Activated CD8-positive, alpha-beta memory T cell treated with anti-CD3 and anti-CD28 coated beads for 48 hours (primary cell): ENCODE measurements at places on chromosomes 6 and 20.

DNA sequence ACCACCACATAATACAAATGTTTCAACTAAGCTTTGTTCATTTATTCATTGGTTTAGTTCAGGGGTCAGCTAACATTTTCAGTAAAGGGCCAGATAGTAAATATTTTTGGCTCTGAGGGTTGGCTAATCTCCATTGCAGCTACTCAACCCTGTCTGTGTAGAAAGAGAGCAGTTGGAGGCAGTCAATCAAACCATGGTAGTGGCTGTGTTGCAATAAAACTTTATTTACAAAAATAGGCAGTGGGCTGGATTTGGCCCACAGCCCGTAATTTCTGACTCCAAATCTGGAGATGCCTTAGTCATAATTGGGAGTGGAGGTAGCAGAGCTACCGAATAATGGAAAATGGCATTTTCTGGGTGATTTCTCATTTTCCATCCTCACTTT lies 242.5 kb upstream of the ZFP64 start:
- no peak for DNase-seq

GRCh38 chr6:142048593-142048980 lies 84.1 kb upstream of the GJE1 start:
- DNase-seq: no peak

- DNase-seq: no peak
These were observed 33.1 kb downstream of the DTD1 start for GRCh38 chr20:18621004-18621403.

GRCh38 chr6:161204866-161205557 lies 68.8 kb downstream of the AGPAT4 start:
- DNase-seq: no peak

GRCh38 chr20:13029687-13030375 lies 21.1 kb downstream of the SPTLC3 start:
- no peak for DNase-seq

- no peak for DNase-seq
These were observed 6.8 kb upstream of the ADTRP start for GRCh38 chr6:11785415-11785773.

- DNase-seq: no peak
These were observed 18.8 kb upstream of the MAS1L start for GRCh38 chr6:29506446-29507067.

- no peak for DNase-seq
These were observed 3.4 kb downstream of the HLA-DRA start for GRCh38 chr6:32442977-32443552.

DNA sequence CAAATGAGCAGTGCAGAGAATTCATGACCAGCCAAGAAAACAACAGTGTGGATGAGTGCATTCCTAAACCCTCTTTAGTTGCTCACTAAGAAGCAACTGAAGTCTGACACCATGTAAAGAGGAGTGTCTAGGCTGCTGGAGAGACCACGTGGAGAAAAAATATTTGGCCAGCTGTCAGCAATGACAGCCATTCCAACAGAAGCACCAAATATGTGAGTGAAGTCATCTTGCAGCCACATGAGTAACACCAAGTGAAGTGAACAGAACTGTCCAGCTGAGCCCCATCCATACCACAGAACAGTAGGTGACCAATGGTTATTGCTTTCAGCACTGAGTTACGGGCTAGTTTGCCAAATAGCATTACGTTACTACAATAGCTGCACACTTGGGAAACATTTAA lies 89.4 kb downstream of the TBXT start:
- no peak for DNase-seq

DNA sequence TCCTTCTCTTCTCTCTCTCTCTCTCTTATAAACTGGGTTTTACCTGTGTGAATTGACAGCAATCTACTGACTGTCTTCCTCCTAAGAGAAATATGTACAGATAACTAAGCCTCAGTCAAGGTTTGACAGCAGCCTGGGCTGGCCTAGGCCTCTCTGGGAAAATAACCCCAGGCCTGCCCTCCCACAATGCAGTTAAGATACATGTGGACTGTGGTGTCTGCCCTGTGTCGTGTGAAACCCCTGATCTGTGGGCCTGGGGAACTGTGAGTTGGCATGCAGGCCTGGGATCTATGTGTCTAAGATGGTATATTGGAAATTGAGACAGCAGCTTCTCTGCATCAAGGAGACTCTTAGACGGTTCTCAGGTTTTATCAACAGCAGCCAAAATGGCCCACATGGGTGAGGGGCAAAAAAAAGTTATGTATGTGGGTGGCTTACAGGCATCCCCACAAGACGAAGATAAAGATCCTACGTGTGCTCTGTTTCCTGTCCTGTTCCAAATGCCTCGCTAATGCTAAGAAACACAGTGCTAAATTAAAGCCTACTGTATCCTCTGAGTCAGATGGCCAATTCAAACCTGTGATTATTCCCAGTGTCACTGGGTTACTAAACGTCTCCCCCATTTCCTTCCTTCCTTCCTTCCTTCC lies 19.0 kb downstream of the LRFN2 start:
- DNase-seq: no peak

DNA sequence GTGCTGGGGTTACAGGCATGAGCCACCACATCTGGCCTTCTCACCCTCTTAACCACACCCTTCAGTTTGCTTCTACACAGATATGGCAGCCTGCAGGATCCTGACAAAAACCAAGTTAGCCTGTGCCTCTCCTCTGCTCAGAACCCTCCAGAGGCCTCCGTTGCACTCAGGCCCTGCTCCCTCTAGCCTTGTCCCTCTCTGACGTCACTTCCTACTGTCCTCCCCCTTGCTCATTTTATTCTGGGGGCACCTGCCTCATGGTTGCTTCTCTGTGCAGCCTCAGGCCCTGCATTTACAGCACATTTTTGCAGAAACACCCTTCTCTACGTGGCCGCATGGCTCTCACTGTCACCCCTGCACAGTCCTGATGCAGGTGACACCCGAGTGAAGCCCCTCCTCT lies 105.6 kb downstream of the CDC5L start:
- DNase-seq: no peak

GRCh38 chr6:22306741-22307466 lies 10.1 kb upstream of the PRL start:
- DNase-seq: no peak

GRCh38 chr6:101462576-101462975 lies 69.1 kb downstream of the GRIK2 start:
- DNase-seq: no peak

DNA sequence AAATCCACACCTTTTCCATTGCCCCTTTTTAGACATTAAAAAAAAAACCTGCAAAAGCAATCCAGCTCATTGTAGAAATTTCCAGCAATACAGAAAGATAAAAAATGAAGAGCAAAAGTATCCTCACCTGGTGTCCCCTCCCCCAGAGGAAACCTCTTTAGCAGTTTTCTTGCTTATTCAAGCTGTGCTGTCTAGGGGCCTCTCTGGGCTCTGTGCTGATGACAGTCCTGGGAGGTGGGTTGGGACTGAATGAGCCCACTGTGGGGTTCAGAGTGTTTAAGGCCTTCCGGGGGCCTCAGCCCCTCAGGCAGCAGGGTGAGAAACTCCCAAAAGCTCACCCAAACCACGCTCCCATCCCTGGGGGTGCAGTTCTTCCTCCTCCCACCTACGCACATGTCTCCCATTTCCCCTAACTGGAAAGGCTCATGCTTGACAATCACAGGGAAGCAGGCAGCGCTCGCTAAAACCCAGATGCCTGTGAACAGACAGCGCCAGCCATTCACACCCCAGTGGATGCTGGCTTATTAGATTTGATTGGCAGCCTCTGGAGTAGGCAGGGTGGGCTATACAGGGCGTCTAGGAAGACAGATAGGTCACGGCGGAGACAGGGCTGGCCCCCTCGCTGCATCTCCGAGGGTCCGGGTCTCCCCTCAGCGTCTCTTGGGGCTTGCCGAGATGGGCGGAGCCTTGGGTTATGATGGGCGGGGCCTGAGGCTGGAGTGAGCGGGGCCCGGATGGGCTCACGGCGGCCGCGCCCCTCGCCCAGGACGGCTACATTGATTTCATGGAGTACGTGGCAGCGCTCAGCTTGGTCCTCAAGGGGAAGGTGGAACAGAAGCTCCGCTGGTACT lies 4.6 kb downstream of the GUCA1A start:
- no peak for DNase-seq

DNA sequence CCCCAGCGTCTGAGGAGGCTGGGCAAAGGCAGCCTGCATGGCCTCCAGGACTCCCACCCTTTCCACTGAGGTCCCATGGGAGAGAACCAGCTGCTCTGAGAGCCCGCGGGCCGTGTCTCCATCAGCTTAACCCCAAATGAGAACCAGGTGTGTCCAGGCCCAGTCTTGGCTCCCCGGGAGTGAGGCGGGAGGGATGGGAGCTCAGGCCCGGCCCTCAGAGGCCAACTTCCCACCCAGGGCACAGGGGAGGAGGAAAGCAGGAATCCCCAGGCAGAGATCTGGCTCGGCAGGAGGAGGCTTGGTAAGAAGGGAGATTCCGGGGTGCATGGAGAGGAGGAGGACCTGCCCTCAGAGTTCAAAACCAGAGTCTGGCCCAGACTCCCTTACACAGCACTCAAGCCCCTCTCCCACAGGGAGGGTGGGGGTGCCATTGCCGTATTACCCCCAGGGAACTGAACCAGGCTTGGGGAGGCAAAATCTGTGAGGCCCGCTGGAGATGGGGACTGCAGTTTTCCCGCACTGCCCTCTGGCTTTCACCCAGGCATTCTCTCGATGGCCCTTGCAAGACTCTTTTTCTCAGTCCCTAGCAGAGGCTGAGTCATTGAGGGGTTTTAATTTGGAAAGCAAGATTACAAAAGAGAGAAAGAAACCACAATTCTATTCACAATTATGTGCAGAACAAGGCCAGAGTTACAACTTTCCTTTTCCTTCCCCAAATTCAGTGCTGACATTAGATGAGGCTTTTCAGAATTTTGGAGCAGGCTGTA lies 17.1 kb downstream of the FOXF2 start:
- DNase-seq: no peak

DNA sequence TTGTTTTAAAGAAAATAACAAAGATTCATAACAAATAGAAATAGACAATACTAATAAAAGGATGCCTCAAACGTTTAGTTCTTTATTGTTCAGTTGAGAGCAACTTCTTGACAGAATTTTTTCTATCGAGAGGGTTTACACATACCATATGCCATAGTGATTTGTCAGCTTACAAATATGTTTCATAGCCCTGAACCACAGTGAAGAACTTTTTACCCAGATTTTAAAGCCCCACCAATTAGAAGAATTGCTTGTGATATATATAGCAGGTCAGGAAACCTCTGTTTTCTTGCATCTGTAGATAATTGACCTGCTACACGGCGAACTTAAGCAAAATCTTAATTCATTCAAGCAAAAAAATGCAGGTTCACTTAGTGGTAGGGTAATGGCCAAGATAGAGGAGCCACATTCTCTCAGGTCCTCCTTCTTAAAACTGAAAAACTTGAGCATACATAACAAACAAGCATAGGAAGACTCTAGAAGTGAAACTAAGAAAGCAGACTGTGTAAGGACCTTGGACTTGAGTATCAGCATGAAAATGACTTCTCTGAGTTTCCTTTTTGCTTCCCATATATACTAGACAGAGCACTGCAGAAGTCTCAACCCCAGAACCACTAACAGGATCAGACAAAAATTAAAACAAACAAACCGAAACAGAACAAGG lies 39.5 kb downstream of the CRISP1 start:
- DNase-seq: no peak

GRCh38 chr20:64047968-64048401 lies 1.5 kb downstream of the SOX18 start:
- DNase-seq: no peak

- DNase-seq: no peak
These were observed 222.9 kb downstream of the TTLL2 start for GRCh38 chr6:167547751-167548150.

GRCh38 chr20:48065833-48066232 lies 280.6 kb upstream of the SULF2 start:
- no peak for DNase-seq

- DNase-seq: no peak
These were observed 25.7 kb downstream of the MUC22 start for GRCh38 chr6:31035862-31036497.

- DNase-seq: no peak
These were observed 120.2 kb downstream of the QRSL1 start for GRCh38 chr6:106749609-106750008.

DNA sequence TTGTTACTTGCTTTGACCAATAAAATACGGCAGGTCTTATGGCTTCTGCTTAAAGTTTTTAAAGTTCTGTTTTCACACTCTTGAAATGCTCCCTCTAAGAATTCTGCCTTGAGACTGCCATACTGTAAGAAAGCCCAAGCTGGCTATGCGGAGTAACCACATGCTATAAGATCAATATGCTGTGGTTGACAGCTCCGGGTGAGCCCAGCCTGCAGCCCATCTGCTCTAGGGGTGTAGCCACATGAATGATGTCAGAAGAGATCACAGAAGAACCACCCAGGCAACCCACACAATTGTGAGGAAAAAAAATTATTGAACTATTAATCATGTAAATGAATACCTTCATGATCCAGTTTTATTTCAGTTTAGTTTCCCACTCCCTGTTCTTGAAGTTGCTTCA lies 26.1 kb upstream of the SH3BGRL2 start:
- no peak for DNase-seq

DNA sequence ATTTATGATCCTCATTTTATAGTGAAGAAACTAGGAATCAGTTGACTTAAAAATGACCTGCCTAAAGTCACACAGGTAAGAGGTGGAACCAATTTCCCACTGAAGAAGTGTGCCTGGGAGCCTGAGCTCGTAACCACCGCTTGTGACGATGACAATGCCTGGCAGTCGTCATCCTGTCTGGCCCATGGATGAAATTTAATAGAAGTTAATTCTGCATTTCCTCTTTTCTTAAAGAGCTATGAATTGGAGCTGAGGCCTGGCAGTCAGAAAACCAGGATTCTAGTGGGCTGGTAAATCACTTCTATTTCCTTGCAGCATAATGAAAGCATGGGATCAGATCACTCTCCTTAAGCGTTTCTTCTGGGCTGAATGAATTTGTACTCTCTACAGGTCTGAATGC lies 200.0 kb upstream of the SGK1 start:
- DNase-seq: no peak

DNA sequence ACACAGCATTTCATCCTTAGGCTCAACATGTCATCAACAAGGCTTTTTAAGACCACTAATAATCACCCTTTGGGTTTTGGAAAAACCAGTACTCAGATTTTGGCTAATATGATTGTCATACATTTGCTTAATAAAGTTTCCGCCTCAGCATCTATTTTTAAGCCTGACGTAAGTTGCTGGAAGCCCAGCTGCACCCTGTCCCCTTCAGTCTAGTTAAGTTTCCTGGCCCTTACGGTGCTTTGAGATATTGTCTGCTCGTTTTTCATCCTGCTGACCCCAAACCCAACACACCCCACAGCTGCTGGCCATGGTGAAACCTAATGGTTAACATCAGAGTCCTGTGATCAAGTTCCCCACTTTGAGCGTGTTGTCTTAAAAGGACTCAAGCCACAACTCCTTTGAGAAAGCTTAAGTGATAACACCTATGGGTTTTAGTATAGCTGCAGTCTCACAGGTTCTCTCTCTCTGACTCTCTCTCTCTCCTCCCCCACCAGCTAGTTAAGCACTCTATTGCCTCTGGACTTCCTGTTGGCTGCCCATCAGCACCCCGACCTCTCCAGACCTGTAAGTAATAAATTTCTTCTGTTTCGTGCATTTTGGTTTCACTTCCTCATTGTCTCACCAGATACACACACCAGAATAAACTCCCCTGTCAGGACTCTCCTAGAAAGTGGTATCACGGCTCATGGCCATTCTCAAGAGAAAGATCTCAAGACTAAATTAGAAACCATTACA lies 802.0 kb downstream of the C6orf118 start:
- no peak for DNase-seq

GRCh38 chr6:32840604-32841246 lies 2.2 kb upstream of the TAP2 start:
- no peak for DNase-seq
